Endothelial cell of umbilical vein (primary cell): ENCODE measurements at places on chromosomes 11 and 22. TPM values are rescaled to one million over a fixed set of nuclear protein-coding genes. Genes with fewer than 3 reads are reported as not detected.

DNA sequence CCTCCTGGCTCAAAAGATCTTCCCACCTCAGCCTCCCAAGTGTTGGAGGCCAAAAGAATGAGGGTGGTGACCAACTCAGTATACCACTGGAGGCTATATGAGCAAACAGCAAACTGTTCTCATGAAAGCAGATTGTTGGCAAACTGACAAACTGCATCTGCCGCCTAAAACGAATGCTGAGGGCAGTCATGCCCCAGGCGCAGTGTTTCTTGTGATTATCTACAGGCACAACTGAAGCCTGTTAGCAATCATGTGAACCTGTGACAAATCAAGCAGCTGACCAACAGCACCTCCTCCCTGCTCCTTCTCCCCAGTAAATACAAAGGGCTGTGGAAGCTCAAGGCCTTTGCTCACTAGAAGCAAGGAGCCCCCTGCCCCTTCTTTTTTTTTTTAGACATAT, 47.8 kb downstream of the BTBD10 start:
- DNase-seq = no peak

DNA sequence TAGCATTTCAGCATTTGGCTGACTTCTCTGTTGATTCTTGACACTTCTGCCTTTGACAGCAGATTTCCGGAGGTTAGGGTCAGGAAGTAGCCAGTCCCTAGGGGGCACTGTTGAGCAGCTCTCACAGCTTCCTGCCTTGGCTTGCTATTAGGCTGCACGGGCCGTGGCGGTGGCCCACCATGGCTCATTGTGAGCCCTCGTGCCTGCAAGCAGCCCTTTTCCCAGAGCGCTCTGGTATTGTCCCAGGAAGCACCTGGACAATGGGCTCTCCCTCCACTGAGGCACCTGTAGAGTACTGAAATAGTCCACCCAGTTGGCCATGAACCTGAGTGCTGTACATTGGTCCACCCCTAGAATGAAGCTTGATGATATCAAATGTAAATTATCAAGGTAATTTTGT, 100.2 kb upstream of the GAL start:
- peak; percentile 18 for DNase-seq

DNA sequence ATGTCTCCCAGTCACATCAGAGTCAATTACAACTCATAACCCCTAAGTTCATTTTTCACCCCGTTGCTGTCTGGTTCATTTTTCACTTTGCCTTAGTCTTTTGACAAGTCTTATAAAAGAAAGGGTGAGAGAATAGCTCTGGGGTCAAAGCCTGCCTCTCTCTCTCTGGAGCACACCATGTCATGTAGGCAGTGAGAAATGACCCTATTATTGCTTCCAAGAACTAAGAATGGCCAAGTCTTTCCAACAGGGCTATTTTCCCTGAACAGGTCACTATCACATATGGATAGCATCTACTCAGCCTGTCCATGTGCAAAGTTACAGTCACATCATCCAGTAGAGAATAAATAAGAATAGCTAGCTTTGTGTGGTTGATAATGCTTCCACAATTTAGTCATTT, 655.5 kb upstream of the LRRC4C start:
- DNase-seq = no peak

DNA sequence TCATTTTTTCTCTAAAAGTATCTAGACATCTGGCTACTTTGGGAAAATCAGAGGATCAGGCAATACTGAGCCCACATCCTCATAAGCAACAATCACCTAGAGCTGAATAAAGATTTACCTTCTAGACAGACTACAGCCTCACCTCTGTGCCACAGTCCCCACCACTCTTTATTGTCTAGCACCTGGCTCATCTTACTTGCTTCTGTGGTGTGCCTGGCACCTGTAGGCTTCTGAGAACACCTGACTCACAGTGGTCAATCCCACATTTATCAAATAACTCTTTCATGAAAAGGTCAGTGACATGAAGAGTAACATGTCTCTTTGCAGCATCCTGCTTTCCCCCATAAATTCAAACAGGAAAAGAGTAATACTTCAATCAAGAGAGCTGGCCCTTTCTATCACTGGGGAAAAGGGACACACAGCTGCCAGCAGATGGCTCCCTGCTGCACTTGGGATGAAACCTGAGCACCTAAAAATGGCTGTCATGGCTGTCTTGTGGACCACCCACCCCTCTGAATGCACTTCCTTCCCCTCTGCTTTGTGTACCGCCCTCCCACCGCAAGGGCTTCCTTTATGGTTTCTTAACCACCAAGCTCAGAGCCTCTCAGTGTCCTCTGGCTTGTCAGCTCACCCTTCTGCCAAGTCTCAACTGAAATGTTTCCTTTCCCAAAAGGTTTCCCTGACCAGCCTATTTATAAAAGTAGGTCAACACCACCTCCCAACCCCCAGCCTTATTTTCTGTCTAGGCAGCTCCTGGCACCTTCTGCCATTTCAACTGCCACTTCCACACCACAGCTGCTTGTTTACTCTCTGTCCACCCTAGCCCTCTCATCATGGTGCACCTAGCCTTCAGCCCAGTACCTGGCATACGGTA, 9.3 kb downstream of the TFIP11 start:
- peak; percentile 64 for DNase-seq

GRCh38 chr11:1622086-1622485, at the start of gene KRTAP5-4:
Gene KRTAP5-4, minus strand, starts transcription at chr11:1622138. Its CDS starts 45 bp downstream, at chr11:1622093.
- no peak for DNase-seq

DNA sequence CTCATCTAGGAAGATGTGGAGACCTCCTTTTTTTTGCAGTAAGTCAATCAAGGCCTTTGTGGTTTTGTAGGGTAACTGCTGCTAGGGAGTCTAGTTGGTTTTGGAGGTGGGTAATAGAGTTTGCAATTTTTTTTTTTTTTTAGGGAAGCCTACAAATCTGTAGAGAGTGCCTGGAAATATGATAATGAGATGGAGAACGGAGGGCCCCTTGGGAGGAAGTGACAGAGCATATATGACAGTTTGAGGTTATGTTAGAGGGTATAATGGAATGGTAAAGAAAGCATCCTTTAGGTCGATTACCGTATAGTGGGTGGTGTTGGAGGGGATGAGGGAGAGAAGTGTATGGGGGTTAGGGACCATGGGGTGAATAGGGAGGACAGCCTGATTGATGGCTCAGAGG, 98.3 kb downstream of the ELP4 start:
- no peak for DNase-seq

DNA sequence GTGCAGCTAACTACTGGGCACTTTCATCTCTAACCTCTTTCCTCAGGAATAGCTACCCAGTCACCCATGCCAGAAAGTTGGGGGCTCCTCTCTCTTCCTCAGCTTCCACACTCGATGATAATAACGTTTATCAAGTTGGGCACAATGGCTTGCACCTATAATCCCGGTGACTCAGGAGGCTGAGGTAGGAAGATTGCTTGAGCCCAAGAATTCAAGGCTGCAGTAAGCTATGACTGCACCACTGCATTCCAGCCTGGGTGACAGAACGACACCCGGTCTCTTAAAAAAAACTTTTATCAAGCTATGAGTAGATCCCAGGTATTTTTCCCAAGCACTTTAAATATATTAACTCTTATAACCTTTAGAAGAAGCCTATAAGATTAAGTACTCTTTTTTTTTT, 2.0 kb downstream of the SF3A1 start:
- DNase-seq = no peak

- DNase-seq = no peak
These were observed 61.8 kb upstream of the POU2AF2 start for GRCh38 chr11:111183706-111184105.

DNA sequence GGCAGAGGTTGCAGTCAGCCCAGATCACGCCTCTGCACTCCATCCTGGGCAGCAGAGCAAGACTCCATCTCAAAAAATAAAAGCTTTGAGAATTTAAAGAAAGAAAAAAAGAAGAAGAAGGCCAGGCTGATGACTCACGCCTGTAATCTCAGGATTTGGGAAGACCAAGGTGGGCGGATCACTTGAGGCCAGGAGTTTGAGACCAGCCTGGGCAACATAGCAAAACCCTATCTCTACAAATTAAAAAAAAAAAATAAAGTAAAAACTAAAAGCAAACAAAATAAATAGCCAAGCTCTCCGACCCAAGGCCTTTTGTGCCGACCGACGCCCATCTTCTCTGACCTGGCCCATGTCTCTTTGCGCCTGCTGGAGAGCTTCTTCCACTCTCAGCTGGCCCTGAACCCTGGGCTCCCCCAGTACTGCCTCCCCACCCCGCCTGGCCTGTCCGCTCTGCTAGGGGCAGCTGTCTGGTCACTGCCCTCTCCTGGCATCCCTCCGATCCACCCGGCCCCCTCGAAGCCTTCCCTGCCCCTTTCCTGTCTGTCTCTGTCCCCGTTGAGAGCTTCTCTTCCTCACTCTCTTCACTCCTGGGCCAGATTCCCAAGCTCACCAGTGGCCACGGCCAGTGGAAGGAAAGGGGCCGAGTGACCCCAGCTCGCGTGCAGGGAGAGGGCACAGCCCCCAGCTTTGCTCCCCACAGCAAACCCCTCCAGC, 4.8 kb upstream of the LSP1 start:
- no peak for DNase-seq

DNA sequence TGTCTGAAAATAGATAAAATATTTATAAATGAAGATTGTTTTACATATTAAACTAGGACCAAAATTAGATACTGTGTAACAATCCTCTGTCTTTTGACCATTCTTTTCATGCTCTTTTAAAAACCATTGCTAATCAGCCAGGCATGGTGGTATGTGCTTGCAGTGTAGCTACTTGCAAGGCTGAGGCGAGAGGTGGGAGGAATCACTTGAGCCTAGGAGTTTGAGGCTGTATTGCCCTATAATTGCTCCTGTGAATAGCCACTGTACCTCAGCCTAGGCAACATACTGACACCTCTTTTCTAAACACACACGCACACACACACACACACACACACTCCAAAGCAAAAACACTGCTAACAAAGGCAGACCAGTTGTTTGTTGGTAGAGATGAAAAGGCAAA, 259.2 kb downstream of the JRKL start:
- no peak for DNase-seq

- no peak for DNase-seq
These were observed 73.1 kb upstream of the KIRREL3 start for GRCh38 chr11:127073621-127074020.

DNA sequence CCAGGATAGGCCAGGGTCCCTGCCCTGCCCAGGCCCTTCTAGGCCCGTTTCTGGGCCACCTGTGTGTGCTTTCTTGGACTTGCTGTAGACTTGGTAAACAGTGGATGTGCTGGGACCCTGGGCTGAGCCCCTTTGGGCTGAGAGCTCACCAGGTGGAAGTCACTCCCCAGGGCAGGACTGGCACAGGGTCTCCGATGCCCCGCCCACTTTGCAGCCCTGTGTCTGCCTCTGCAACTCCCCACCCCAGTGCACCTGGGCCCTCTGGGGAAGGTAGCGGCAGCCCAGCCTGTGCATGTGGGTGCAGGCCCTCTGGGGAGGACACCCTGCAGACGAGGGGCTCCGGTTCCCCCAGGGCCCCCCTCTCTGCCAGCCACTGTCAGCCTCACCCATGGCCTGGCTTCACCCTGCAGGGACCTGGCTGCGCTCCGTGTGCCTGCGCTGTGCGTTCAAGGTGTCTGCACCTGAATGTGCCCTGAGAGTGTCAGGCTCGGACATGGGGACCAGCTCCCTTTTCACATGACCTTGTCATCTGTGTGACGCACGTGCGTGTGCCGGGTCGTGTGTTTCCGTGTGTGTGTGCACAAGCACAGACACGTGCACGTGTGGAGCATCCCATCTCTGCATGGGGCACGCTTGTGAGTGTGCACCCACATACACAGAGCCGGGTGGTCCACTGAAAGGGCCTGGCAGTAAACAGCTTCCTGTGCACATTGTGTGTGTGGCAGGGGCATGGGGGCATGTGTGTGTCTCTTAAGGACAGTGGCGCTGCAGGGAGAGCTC, 118.5 kb downstream of the KCNQ1OT1 start:
- no peak for DNase-seq

GRCh38 chr11:12505183-12505582, 127.8 kb downstream of the PARVA start:
- no peak for DNase-seq

GRCh38 chr11:125532668-125533067, 36.6 kb upstream of the FEZ1 start:
- no peak for DNase-seq

DNA sequence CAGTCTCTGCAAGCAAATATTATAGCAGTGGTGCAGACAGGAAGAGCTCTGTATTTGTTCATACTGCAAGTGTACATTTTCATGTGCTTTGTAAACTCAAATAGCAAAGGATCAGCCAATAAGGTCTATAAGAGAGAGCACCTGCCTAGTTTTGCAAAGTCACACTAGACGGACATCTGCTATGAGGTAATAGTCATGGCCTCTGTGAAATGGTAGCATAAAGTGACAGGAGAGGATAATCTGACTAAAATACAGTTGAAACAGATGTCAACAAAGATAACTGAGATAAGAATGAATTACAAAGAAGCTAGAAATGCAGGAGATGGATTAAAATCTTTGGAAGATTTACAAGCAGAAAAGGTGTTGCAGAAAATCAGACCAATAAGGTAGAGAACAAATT, 70.6 kb upstream of the SPON1 start:
- DNase-seq = no peak

DNA sequence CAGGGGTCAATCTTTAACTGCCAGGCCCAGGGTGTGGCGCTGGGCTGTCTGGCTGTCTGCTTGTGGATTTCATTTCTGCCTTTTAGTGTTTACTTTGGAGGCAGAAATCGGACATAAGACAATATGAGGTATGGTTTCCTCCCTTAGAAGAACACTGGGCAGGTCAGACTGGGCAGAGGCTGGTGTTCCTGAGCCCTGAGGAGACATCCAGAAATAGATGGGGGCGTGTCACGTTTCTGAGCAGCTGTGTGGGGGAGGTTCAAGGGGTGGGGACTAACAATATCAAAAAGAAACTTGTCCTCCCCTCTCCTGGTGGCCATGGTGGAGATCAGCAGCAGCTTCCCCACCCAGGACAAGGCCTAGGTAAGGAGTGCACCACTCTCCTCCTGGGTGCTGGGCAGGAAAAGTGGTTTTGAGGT, at the start of gene ART1:
Gene ART1 (plus strand): TSS at position 312 of the 419 bp plus-strand sequence. CDS start 14,086 bp downstream, outside the sequence.
- DNase-seq = no peak

DNA sequence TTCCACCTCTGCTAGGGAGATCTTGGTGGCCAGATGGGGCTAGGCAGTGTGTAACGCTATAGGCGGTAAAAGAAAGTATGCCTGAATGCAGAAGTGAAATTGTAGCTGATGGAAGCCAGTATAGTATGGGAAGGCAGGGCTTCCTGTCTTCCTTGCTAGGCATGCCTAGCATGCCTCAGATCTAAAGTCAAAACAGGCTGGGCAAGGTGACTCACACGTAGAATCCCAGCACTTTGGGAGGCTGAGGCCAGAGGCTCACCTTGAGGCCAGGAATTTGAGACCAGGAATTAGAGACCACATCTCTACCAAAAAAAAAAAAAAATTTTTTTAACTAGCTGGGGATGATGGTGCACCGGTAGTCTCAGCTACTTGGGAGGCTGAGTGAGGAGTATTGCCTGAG, 281.7 kb upstream of the MTNR1B start:
- DNase-seq = no peak

NOL12 gene
- polyA plus RNA-seq = 22.0 and 23.2 TPM in 2 replicates

NAT10 gene
- polyA plus RNA-seq = 32.0 and 33.6 TPM in 2 replicates

SPTBN2 gene
- 3.8 and 3.9 TPM in 2 replicates for polyA plus RNA-seq

INPPL1 gene
- polyA plus RNA-seq = 125 and 153 TPM in 2 replicates

TRIM48 gene
- polyA plus RNA-seq = not detected in 2 replicates

CENPM gene
- 37.4 and 51.0 TPM in 2 replicates for polyA plus RNA-seq

CLDN5 gene
- polyA plus RNA-seq = 252 and 295 TPM in 2 replicates

RASSF10 gene
- polyA plus RNA-seq = 0.03 TPM in 1 of 2 replicates, not detected in the other

C11orf91 gene
- polyA plus RNA-seq = 0.21 and 0.94 TPM in 2 replicates

MS4A10 gene
- polyA plus RNA-seq = not detected in 2 replicates

CLMP gene
- 0.03 and 0.13 TPM in 2 replicates for polyA plus RNA-seq

ENTHD1 gene
- polyA plus RNA-seq = not detected in 2 replicates

SSTR3 gene
- polyA plus RNA-seq = not detected in 2 replicates
